ENCODE measurements at places on chromosomes 5 and 9.

DNA sequence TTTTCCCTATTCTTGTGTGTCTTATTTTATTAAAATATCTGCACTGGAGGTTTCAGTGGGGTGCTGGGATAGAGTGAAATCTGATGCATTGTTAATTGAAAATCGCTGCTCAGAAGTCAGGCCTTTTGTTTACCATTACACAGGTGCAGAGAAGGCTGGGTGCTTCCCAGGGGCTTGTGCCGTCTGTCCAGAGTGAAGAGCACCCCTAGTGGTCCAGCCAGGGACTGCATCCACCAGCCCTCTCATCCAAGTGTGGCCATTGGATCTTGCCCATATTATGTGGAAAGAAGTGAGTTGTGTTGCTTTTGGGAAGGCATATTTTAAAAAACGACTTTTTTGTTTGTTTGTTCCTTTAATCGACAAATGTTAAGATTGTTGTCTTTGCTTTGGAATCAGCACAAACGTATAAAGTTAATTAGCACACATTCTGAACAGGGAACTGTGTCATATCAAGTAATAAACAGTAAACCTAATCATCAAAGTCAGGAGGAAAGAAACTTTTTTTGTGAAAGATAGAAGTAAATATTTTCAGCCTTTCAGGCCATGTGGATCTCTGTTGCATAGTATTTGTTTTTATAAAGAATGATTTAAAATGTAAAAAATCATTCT is 315.6 kb downstream of the MTRR start:
- no peak for DNase-seq

GRCh38 chr9:131734165-131734610 is 5.7 kb downstream of the RAPGEF1 start:
- no peak for DNase-seq

- DNase-seq: no peak
Measured at GRCh38 chr5:171419688-171420430, 412 bp downstream of the FGF18 start.

GRCh38 chr5:54383225-54383901 is 72.1 kb upstream of the HSPB3 start:
- DNase-seq: no peak

- no peak for DNase-seq
Measured at GRCh38 chr9:21883642-21884041, 81.2 kb downstream of the MTAP start.

- no peak for DNase-seq
Measured at GRCh38 chr5:148070621-148071020, 6.8 kb downstream of the SPINK5 start.

- DNase-seq: no peak
Measured at GRCh38 chr9:12817702-12818101, 42.9 kb downstream of the LURAP1L start.

DNA sequence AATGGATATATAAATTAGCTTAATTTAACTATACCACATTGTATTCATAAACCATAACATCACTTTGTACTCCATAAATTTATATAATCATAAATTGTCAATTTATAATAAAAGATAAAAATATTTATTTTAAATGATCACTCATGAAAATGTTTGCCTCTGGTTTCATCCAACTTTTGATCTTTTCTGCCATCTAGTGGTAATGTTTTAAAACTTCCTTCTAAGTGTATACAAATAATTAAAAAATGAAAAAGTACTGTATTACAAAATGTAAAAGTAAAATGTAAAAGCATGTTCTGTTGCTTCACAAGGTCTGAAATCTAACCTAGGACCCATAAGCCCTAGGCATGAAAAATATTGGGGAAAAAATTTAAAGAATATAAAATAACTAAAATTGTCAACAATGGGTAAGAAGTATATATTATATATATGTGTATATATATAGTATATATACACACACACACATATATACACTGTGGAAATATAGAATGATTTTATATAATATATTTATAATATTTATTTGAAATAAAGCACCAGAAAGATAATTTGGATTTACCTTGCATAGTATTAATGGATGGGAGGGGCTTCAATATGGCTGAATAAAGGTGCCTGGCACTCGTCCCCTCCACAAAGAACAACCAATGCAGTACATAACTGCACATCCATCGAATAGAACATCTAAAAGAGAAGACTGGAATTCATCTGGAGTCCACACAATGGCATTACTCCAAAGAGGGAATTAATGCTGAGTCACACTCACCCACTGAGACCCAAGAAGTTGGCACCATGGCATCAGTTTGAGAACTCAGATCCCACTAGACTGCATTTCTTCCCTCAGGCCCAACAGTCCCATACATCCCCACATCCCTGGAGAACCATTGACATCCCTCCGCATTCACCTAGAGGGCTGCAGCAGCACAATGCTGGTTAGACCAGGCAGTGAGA is 32.5 kb downstream of the ANXA1 start:
- no peak for DNase-seq

- DNase-seq: no peak
Measured at GRCh38 chr5:87410931-87411330, 1.8 kb downstream of the CCNH start.

All from esophagus squamous epithelium (tissue), 5 donors.